ENCODE measurements at places on chromosomes 2 and 18.

GRCh38 chr2:102126660-102127059 lies 15.9 kb upstream of the IL1R1 start:
- no peak for DNase-seq

DNA sequence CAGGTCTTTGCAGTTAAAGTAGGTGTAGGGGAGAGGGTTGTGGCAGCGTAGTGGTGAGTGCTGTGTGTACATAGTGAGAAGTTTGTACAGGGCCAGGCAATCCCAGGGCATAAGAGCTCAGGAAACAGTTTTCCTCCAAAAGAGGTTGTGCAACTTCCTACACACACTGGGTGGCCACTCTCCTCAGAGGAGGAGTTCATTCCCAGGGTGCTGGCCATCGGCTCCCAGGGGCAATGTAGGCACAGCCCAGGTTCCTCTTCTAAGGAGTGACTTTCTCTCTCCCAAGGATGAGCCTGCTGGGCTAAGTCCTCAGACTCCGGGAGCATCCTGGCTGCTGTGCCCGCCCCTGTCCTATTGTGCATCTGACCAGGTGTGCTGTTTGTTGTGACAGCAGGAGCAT lies 3.0 kb downstream of the ACOXL start:
- DNase-seq, result no peak

DNA sequence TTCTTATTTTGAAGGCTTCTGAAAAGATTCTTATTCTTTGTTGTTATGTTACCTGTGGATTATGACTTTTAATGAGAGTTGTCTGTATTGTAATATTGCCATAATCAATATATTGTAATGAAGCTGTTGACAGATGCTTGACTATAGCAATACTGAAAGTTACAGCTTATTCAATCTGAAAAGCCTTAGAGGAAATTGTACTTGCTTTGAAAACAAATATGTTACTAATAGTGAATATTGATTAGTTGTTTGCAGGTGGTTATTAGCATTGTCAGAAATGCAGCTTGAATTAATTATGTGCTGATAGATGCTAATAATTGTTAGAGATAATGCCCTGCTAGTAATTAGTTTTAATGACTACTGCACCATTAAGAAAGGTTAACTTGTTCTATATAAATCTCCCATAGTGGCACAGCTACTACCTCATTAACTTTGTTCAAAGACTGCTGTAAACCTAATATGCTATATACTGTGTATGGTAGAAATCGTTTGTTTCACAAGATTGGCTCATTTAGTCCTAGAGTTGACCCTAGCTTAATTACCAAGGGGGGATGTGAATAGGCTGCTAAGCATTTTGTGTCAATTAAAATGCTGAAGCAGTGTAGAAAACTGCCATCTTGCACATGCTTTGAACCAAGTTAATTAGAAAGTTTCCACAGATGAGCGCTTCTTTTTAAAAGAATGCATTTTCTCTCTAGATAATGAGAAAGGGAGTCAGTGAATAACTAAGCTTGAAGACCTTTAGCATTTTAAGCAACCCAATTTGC lies 30.5 kb downstream of the SLC39A10 start:
- no peak for DNase-seq

GRCh38 chr18:50796495-50796894 lies 23.3 kb downstream of the MRO start:
- DNase-seq, result no peak

Data from NCI-H446 (cell line).